ENCODE measurements at places on chromosomes 5 and 9.

DNA sequence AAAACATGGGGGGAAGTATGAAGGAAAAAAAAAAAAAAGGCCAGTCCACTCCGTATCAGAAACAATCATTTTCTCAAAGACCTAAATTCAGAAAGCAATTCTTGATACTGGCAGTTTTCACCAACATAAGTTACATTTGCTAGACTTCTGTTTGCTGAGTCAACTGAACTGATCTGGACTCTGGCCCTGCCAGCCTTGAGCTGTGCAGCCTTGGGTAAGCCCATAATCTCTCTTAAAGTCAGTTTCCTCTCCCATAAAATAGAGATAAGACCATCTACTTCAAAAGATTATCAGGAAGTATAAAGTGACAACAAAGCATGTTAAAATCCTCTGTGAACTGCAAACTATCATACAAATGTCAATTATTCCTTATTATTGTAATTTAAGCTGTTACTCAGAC is 106.8 kb downstream of the MAPKAP1 start:
- DNase-seq: no peak

DNA sequence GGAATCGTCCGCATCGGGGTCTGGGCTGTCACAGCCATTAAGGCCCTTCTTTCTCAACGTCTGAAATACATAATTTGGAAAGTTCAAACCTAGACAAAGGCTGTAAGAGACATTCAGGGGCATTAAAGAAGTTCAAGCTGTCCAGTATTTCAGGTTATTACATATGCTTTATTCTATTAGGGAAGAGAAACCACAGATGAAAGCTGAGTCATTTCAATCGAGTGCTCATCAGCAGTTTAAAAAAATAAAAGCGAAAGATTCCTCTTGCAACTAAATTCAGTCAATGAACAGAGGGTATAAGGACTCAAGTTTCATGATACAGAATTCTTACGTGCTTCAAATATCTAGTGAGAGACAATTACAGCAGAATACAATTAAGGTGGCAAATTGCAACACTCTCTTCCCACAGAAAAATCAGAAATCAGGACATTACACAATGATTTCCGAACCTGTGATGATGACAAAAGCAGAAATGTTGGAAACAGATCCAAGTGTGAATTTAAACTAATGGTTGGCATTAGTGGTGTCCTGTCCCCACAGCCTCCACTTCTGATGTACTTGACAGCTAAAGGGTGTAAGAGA is 121.6 kb downstream of the MEF2C start:
- DNase-seq: no peak

GRCh38 chr5:154713615-154714125 is 41.5 kb upstream of the LARP1 start:
- DNase-seq: no peak

DNA sequence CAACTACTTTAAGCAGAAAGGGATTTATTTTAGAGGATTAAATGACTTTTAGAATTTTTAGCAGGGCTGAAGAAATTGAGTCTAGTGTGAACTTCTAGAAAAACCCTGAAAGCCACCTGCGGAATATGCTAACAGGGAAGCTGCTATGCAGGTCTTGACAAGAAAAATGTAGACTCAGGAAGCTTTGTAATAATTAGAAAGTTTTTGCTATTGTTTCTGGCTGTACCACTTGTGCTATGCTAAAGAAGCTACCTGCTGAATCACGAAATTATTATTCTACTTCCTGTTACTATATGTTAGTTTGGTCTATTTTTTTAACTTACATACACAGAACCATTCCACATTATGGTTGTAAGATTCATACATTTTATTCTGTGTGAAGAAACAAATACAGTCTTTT is 74.0 kb upstream of the CHSY3 start:
- DNase-seq: no peak
